Progenitor cell of endocrine pancreas (in vitro differentiated cells): ENCODE measurements at places on chromosomes 4 and X. TPM values are rescaled to one million over a fixed set of nuclear protein-coding genes. Genes with fewer than 3 reads are reported as not detected.

CT45A8 gene
- not detected in 2 replicates for total RNA-seq

HMX1 gene
- total RNA-seq: 0.65 and 0.87 TPM in 2 replicates

C1QTNF7 gene
- total RNA-seq: not detected in 2 replicates

CD38 gene
- total RNA-seq: not detected in 2 replicates

DCLK2 gene
- total RNA-seq: 6.9 and 7.2 TPM in 2 replicates

DCAF8L2 gene
- total RNA-seq: 0.29 TPM in 1 of 2 replicates, not detected in the other

STBD1 gene
- total RNA-seq: 1.9 TPM in 2 replicates

RBM47 gene
- 64.3 and 64.8 TPM in 2 replicates for total RNA-seq

GRCh38 chrX:30905321-30905720, 16.3 kb upstream of the TAB3 start:
- H3K4me1 ChIP-seq: peaks cover 3% of the 10 kb centered on the region
- H3K36me3 ChIP-seq: no peaks in the 10 kb centered on the region
- no peaks in the 10 kb centered on the region for H3K27me3 ChIP-seq
- no peak for DNase-seq

DNA sequence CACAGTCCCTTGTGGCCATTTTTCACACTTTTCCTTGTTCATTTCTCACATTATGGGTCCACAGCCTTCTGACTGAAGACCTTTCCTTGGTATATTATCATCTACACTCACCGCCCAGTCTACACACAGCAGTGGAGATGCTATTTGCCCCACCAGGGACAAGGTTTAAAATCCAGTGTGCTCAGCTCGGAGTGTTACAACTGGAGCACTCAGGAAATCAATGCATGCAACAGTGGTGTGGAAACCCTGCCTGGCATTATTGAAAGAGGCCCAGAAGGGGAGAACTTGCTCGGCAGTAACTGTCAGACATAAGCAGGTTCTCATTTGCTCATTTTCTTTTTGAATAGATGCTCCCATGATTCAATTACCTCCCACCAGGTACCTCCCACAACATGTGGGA, 340.9 kb downstream of the DHRSX start:
- H3K4me3 ChIP-seq: no peak overlapping the region
- peaks cover 17% of the 10 kb centered on the region for H3K36me3 ChIP-seq
- H3K27me3 ChIP-seq: no peaks in the 10 kb centered on the region
- no peak for DNase-seq
- no peaks in the 10 kb centered on the region for H3K4me1 ChIP-seq

DNA sequence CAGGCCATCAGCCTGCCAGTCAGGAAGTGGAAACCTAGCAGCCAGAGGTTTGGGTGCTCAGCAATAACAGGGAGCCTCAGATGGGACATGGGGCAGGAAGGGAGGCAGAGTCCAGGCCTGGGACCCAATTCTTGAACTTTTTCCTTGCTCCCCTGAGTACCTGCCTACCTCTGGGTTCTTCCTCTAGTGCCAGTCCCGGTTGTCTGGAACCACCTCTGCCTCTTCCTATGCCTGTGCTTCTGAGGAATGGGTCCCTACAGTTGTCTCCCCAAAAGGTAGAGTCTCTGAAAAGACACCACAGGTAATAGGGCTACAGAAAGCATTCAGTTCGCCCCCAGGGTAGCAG, 212.4 kb upstream of the MAMLD1 start:
- no peak overlapping the region for H3K27ac ChIP-seq
- H3K27me3 ChIP-seq: no peaks in the 10 kb centered on the region
- H3K36me3 ChIP-seq: no peaks in the 10 kb centered on the region

- peaks cover 8% of the 10 kb centered on the region for H3K27me3 ChIP-seq
- H3K4me3 ChIP-seq: no peak overlapping the region
- H3K36me3 ChIP-seq: no peaks in the 10 kb centered on the region
- H3K4me1 ChIP-seq: no peaks in the 10 kb centered on the region
- no peak for DNase-seq
- H3K27ac ChIP-seq: no peak overlapping the region
These were observed 58.6 kb upstream of the DCTD start for GRCh38 chr4:182975806-182976205.

- H3K36me3 ChIP-seq: no peaks in the 10 kb centered on the region
- peaks cover 6% of the 10 kb centered on the region for H3K4me1 ChIP-seq
- no peak for DNase-seq
- no peak overlapping the region for H3K4me3 ChIP-seq
- H3K27me3 ChIP-seq: no peaks in the 10 kb centered on the region
These were observed 61.6 kb upstream of the GPM6A start for GRCh38 chr4:175873707-175874106.

GRCh38 chrX:71212536-71212935, 10.5 kb upstream of the GJB1 start:
- peaks cover 42% of the 10 kb centered on the region for H3K4me1 ChIP-seq
- H3K4me3 ChIP-seq: no peak overlapping the region
- no peak for DNase-seq
- H3K27me3 ChIP-seq: no peaks in the 10 kb centered on the region
- peak overlapping the region; percentile 67 for H3K27ac ChIP-seq
- no peaks in the 10 kb centered on the region for H3K36me3 ChIP-seq

DNA sequence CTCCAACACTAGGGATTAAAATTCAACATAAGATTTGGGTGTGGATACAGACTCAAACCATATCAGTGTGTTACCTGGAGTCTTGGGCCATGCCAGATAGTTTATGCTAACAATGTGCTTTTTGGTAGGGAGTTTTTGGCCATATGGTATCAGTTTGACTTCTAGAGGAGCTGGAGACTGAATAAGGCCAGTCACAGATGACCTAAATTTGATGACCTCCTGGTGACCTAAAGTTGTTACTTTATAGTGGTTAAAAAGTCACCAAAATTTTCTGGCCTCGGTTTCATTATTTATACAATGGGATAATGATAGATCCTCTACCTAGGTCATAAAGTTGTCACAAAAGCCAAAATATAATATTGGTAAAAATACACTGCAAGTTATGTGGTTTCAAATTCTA, 877.1 kb downstream of the RAPGEF2 start:
- DNase-seq: no peak
- H3K4me3 ChIP-seq: no peak overlapping the region

DNA sequence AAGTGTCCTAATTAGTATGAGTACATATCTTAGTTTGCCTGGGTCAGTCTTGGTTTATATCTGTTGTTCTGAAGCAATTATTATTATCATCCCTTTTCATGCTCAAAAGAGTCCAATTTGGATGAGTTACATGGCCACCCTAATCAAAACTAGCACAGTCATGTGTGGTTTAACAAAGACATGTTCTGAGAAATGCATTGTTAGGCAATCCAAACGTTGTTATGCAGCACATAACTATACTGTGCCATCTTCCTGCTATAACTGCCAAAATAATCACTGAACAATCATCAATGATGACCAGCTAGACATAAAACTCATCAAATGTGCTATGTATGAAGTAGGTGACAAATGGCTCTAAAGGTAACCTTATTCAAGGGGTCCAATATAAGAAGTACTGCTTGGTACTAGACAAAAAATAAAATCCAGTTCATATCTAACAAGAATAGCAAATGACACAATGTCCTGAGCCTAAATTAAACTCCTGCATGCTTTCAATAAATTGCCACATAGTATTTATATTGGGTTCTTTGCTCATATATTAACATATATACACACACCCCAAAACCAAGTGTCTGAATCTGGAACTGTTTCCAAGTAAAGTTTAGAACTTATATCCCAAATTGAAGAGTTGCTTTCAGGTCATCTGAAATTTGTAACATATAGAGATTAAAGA, 41.9 kb downstream of the CNOT6L start:
- H3K4me3 ChIP-seq: no peak overlapping the region
- no peak for DNase-seq
- no peak overlapping the region for H3K27ac ChIP-seq
- peaks cover 15% of the 10 kb centered on the region for H3K4me1 ChIP-seq
- peaks cover 4% of the 10 kb centered on the region for H3K36me3 ChIP-seq
